Stimulated activated CD4-positive, alpha-beta T cell treated with anti-CD3 and anti-CD28 coated beads, Interleukin-2, amount 100 ng/mL, for 24 hours (primary cell): ENCODE measurements at places on chromosomes 2 and 18.

DNA sequence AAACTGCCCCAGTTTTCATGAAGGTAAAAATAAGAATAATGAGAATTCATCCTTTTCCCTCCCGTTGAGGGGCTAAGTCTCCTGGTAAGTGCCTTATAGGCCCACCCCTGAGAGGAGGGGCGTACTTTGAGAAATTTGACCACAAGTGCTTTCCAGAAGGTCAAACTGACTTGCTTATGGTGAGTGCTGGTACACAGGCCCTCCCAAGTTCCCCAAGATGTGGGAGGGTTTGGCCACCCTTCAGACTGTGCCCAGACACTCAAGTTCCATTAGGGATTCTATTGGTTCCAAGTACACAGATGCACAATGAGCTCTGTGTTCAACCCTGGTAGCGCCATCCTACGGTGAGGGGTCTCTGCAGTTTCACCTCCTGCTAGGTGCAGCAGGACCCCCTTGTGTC, 205.1 kb downstream of the CTIF start:
- no peak for DNase-seq

GRCh38 chr2:97653473-97653872, 7.6 kb downstream of the COX5B start:
- DNase-seq: no peak

DNA sequence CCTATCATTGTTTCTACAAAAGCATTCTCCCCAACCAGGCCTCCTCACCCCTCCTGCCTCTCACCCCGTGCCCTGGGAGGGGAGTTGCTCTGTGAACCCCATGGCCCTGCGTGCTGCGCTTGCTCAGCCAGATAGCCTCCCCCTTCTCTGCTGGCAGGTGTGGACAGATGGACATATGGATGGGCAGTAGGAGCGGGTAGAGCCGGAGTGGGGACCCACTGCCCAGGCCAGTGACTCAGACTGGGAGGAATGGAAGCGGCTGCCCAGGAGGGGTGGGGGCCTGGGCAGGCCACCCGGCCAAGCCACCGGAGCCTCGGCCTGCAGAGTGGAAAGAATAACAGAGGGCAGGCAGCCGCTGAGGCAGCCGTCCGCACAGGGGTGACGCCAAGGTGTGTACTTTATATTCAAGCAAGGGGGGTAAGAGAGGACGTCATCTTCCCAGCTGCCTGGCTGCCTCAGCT, 8.7 kb downstream of the CYP26B1 start:
- no peak for DNase-seq

- DNase-seq: no peak
Measured at GRCh38 chr18:36012891-36013290, 40.4 kb downstream of the RMP24 start.

DNA sequence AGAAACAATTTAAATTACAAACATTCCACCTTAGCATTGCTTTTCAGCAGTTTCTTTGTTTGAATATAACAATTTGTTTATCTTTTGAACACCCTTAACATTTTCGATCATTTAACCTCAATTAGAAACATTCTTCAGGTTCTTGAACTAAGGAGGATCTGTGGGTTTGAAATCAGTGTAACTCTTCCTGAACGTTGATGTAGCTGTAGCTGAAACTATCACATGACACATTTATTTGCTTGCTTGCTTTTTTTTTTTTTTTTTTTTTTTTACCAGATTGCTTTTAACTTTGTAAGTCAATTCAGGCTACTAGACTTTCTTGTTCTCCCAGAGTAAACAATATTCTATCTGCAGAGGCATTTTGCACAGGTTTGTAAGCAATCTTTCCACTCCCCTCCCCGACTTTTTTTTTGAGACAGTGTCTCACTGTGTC, 47.6 kb downstream of the GPD2 start:
- DNase-seq: no peak

- no peak for DNase-seq
Measured at GRCh38 chr2:25032901-25033300, 9.0 kb upstream of the EFR3B start.
